Esophagus mucosa (tissue), 1 donor: ENCODE measurements at places on chromosomes 6 and 20. TPM values are rescaled to one million over a fixed set of nuclear protein-coding genes. Genes with fewer than 3 reads are reported as not detected.

Gene NRM
- total RNA-seq, result 12.7 TPM

Gene EEF1A2
- 0.76 TPM for total RNA-seq

Gene HEY2
- 1.6 TPM for total RNA-seq

Gene TREM1
- total RNA-seq, result 0.20 TPM

Gene NNAT
- total RNA-seq, result 0.28 TPM

Gene TINAG
- total RNA-seq, result not detected

Gene OOEP
- 0.36 TPM for total RNA-seq

Gene CPXM1
- 2.0 TPM for total RNA-seq

Gene GTF2H4
- 23.9 TPM for total RNA-seq

Gene ZSCAN9
- total RNA-seq, result 6.4 TPM

Gene DNAH8
- 0.04 TPM for total RNA-seq

Gene SAMD3
- 0.20 TPM for total RNA-seq

Gene C20orf144
- not detected for total RNA-seq

Gene AGPAT1
- total RNA-seq, result 18.2 TPM

Gene HLA-DRA
- total RNA-seq, result 38.7 TPM

Gene DAAM2
- total RNA-seq, result 2.3 TPM

Gene ZFP57
- 2.1 TPM for total RNA-seq

Gene APOBEC2
- total RNA-seq, result not detected
